NCI-H226 (cell line): ENCODE measurements at places on chromosomes 16 and 17.
A peak's percentile ranks its signal among the peaks of the same experiment; 100 is the strongest.

GRCh38 chr16:24851700-24852099 is 5.9 kb downstream of the SLC5A11 start:
- peak; percentile 79 for DNase-seq

DNA sequence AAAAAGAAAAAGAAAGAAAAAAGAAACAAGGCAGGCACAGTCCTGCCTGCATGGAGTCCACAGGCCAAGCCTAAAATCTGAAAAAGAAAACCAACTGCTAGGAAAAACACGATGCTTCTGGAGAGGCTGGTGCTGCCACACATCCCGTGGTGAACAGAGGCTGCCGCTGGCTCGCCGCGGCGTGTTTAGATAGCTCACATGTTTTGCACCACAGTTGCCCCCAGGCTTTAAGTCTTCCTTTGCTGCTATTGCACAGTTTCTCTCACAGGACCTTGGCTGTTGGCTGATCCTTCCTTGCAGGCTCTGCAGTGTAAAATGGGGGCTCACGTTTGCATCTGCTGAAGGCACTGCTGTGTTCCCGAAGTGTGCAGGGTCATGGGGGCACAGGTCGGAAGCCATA is 8.6 kb downstream of the SLC6A4 start:
- no peak for DNase-seq

DNA sequence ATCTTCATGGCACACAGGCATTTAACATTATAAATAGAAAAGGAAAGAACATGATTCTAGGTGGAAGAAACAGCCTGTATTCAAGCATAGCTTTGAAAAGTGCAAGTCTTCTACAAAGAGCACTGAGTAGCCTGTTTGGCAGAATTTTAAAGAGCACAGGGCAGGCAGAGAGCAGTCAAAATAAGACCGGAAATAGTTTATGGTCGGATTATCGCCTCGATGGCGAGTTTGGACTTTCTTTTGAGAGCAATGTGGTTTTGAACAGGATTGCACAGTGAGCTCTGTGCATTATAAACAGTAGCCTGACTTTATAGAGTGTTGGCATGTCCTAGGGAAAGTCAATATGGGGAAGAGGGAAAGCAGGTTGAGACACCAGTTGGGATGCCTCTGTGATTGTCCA is 6.2 kb upstream of the TMEM100 start:
- DNase-seq = no peak

DNA sequence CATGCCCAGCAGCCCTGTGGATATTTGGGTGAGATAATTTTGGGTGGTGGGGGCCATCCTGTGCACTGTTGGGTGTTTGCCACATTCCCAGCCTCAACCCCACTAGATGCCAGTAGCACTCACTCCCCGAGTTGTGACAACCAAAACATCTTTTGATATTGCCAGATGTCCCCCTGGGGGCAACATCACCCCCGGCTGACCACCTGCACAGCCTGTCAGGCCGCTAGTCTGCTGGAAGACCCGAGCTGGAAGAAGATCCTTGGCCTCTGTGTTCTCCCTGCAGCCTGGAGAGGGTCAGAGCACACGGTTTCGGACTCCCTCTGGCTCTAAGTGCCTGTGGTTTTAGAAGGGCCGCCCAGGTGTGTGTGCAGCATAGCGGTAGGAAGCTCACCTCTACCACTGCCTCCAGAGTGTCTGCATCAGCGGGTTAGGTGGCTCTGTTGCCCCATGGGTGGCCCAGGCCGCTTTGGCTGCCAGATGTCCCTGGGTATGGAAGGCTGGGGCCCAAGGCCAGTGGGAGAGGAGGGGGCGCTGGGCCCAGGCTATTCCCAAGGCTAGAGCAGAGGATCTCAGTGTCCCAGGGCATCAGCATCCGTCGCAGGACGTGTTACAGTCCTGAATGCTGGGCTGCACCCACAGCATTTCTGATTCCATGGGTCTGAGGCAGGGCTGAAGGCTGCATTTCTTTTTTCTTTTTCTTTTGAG is 195.8 kb upstream of the GSE1 start:
- DNase-seq = no peak

- DNase-seq = peak; percentile 27
These were observed 9.2 kb downstream of the SNN start for GRCh38 chr16:11677451-11677951.

GRCh38 chr16:67993207-67994039 is 5.9 kb downstream of the DPEP2 start:
- DNase-seq = peak; percentile 40

- DNase-seq = no peak
These were observed 75.5 kb downstream of the BMERB1 start for GRCh38 chr16:15509593-15510535.

GRCh38 chr16:86297866-86298757 is 212.2 kb upstream of the FOXF1 start:
- no peak for DNase-seq

DNA sequence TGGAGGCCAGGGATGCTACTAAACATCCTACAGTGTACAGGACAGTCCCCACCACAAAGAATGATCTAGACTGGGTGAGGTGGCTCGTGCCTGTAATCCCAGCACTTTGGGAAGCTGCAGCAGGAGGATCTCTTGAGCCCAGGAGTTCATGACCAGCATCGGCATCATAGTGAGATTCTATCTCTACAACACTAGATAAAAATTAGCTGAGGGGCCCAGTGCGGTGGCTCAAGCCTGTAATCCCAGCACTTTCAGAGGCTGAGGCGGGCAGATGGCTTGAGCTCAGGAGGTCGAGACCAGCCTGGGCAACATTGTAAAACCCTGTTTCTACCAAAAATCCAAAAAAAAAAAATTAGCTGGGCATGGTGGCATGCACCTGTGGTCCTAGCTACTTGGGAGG is 5.4 kb upstream of the ZNF500 start:
- no peak for DNase-seq

GRCh38 chr16:84925092-84925772 is 86.1 kb downstream of the ZDHHC7 start:
- DNase-seq = no peak

DNA sequence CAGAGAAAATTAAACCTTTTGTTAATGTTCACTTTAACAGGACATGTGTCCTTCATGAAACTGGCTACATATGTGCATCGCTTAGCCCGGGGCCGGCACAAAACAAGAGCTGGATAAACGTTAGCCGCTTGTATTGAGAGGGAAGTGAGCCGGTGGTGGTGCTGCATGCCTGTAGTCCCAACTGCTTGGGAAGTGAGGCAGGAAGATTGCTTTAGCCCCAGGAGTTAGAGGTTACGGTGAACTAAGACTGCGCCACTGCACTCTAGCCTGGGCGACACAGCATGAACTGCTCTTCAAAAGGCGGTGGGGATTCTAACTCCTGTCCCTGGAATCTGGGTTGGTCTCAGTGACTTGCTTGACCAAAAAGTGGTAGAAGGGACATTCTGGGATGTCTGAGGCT is 15.0 kb upstream of the SPHK1 start:
- DNase-seq = no peak

DNA sequence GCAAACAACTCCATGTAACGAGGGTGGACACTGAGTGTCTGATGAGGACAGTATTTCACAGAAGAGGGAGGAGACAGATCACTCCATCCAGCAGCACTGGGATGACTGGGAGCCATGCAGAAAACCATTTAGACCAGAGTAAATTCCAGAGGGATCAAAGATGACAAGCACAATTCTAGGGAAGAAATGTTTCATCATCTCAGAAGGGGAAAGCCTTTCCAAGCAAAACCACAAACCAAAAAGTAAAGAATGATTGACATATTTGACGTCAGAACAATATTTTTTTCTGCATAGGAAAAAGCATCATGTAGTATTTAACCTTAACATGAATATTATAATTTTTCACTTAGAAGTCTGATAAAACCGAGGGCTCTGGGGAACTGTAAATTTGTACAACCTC is 4.8 kb downstream of the DNASE1 start:
- peak; percentile 57 for DNase-seq

GRCh38 chr16:79339863-79340262 is 260.7 kb downstream of the MAF start:
- DNase-seq = no peak
